ENCODE measurements at places on chromosomes 1 and 21.

DNA sequence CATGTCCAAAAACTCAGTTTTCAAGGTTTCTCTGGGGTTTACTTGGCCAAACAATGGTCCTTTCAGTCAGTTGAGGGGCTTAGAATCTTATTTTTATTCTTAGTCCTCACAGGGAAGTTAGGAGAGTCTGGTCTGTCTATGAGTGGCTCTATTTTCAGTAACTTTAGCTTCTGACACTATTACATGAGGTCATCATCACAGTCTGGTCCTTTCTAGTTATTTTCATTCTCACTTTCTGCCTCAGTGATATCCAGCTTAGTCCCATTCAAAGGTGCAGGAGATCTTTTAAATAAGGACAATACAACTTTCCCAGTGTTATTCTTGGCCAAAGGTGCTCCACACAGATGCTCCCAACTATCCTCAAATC is 30.0 kb upstream of the FGGY start:
- no peak for DNase-seq

- DNase-seq, result peak; percentile 42
Observed at GRCh38 chr1:180571832-180572636, 13.3 kb downstream of the OVAAL start.

DNA sequence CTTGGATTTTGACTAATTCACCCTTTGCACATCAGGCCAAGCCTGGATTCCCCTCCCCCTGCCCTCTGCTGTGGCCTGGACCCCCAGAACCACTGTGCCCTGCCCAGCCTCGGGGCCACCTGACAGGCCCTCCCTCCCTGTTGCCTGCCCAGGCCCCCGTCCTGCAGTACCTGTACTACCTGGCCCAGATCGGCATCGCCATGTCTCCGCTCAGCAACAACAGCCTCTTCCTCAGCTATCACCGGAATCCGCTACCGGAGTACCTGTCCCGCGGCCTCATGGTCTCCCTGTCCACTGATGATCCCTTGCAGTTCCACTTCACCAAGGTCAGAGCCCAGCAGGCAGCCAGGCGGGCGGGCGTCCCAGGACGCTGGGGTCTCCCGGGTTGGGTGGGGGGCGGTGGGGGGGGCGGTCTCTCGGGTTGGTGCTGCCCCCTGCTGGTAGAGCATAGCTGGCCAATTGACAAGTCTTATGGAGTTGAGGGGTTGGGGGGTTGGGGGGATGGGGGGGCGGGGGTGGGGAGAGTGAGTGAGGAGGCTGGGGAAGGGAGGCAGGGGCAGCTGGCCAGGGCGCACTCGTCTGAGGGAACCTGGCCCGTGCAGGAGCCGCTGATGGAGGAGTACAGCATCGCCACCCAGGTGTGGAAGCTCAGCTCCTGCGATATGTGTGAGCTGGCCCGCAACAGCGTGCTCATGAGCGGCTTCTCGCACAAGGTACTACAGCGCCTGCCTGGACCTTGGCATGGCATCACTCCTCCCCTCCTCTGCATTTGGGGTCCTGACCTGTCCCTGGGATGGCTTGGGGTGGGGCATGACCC is 10.7 kb downstream of the AMPD2 start:
- peak; percentile 46 for DNase-seq

GRCh38 chr1:205658943-205659581 is 21.2 kb downstream of the SLC45A3 start:
- peak; percentile 78 for DNase-seq

GRCh38 chr1:167757433-167758309 is 35.9 kb downstream of the MPZL1 start:
- DNase-seq, result no peak

- DNase-seq, result no peak
Observed at GRCh38 chr1:227424953-227425352, 106.7 kb upstream of the CDC42BPA start.

DNA sequence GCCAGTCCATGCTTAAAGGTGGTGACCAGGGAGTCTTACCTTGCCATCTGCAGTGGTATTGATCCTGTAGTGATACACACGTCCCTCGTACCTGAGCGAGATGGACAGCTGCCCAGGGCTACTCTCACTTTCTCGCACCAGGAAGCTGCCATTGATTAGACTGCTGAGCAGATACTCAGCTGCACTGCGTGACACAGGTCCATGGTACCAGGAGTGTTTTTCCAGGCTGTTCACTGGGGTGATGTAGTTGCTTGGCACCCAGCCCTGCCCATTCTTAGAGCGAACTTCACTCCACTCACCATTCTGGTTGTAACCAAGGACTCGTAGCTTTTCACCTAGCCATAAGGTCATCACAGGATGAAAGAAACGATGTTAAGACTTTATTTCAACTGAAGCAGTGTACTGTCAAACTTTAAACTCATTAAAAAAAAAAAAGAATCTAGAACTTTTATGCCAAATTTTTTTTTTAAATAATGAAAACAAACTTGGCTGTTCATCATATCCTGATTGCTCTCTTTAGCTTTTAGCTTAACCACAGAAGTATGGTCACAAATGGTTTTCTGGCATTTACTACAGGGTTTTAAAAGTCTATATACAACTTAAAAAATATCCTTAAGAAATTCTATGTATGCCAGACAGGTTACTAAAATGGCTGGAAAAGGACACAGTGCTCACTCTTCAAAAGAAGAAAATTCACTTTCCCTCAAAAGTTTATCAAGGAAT is 44.6 kb downstream of the TOR3A start:
- no peak for DNase-seq

GRCh38 chr1:37633938-37634243 is 801 bp downstream of the RSPO1 start:
- DNase-seq, result no peak

- DNase-seq, result no peak
Observed at GRCh38 chr1:24968941-24969585, 39.0 kb upstream of the RUNX3 start.

DNA sequence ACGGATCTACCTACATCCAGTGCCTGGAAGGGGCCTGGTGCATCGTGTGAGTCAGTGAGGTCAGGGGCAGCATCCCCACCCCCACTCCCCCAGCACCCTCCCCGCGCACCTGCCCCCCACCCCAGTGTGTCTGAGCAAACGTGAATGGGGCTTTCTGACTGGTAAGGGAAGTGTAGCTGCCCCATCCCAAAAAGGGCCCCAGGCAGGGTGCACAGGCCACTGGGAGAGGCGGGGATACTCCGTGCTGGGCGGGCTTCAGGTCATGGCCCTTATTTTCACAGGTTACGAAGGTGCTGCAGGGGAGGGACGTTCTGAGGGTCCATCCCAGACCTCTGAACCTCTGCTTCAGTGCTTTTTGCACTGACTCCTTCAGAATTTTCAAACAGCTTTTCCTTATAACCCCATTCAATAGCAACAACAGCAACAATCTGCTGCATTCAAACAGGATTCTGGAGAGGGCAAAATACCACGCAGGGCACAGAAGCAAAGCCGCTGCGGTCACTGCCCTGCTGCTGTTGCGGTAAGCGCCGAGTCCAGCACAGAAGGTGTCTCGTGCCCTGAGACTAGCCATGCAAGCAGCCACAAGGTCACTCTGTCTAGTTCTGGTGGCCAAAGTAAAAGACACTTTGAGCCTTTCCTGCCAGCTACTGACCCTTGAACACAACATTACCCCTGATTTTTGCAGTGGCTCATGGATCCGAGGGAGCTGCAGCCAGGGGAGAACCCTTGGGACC is 10.3 kb downstream of the TTC34 start:
- no peak for DNase-seq

DNA sequence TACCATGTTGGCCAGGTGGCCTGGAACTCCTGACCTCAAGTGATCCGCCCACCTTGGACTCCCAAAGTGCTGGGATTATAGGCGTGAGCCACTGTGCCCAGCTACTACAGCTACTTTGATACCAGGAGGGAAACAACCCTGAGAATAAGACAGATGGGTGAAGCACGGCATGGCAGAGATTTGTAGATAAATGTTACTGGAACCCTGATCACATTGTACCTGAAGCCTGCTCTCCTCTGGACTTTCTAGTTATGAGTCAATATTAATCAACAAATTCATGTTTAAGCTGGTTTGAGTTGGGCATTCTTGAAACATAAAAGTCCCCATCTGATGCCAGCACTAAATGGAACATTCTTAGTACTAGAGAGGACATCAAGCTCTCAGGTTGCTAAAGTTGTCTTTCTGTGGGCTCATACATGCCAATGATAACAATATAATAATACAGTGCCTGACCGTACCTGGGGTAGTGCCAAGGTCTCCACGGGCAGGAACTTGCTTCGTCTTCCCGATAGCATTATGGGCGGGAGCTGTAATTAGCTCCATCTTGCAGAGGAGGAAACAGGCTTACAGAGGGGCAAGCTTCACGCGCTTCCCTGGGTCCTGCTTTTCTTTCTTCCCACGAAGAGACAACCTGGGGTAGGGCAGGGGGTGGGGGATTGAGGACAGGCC is 30.7 kb upstream of the SLC19A1 start:
- no peak for DNase-seq

- no peak for DNase-seq
Observed at GRCh38 chr1:176796583-176796982, 333.6 kb downstream of the PAPPA2 start.

GRCh38 chr1:109821831-109822745 is 58.4 kb upstream of the EPS8L3 start:
- no peak for DNase-seq

- no peak for DNase-seq
Observed at GRCh38 chr21:28693476-28693875, 299.2 kb downstream of the LTN1 start.

Data from activated naive CD4-positive, alpha-beta T cell treated with anti-CD3 and anti-CD28 coated beads, Interleukin-2, amount 50 U/mL, for 16 hours (primary cell).